Mesenteric fat pad (tissue), 1 donor: ENCODE measurements at places on chromosomes 6 and 20. TPM values are rescaled to one million over a fixed set of nuclear protein-coding genes. Genes with fewer than 3 reads are reported as not detected.

DNA sequence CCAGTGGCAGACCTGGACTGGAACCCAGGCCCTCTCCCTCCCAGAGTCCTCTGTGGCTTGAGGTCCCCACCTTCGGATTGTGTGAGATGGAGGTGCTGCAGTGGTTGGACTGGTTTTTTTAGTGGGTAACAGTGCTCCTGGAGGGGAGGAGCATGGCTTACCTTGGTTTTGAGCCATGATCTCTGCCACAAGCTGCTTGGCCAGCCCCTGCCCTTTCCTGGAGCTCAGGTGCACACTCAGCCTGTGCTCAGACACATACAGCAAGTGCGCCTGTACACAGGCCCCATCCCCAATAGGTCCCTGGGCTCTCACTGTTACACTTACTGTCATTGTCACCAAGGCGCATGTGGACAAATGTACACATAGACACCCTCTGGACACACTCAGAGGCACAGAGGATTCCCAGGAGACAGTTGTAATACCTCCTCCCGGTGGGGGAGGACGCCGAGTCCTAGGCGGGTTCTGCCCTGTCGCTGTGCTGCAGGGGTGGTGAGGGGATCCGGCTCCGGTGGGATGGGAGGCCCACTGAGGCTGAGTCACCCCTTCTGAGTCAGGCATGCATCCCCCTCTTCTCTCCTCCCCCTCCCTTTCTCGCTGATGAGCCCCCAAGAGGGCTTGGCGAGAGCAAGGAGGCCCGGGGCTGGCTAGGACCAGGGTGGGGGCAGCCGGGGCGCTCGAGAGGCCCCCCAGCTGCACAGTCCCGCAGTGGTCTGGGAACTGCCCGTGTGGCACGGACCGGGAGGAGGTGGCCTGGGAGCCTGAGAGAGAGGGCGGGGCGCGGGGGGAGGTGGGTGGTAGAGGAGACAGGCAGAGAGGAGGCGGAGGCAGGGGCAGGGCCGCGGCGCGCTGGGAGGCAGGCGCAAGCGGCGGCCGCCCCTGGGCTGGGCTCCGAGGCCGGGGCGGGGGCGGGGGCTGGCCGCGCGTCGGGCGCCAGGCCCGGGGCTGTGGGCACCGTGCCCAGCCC is 522 bp upstream of the EPB41L1 start:
- DNase-seq: peak; percentile 92

DNA sequence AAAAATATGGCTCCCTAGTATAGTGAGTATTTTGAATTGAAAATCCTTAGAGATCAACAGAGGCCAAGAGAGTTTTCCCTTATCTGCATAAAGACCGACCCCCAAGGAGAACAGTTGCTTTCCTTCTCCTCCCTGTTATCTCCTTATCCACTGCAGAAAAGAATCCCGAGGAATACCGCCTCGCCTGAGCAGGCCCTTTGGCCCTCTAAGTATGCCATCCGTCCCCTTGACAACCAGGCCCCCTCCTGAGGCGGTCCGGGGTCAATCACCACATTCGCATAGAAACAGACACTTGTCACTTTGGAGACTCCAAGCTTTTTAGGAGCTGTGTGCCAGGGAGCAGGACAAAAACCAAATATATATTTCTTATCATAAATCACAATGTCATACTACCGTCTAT is 15.9 kb upstream of the GGTLC1 start:
- DNase-seq: no peak

- no peak for DNase-seq
Observed at GRCh38 chr6:135673501-135674309, 176.2 kb upstream of the AHI1 start.

DNA sequence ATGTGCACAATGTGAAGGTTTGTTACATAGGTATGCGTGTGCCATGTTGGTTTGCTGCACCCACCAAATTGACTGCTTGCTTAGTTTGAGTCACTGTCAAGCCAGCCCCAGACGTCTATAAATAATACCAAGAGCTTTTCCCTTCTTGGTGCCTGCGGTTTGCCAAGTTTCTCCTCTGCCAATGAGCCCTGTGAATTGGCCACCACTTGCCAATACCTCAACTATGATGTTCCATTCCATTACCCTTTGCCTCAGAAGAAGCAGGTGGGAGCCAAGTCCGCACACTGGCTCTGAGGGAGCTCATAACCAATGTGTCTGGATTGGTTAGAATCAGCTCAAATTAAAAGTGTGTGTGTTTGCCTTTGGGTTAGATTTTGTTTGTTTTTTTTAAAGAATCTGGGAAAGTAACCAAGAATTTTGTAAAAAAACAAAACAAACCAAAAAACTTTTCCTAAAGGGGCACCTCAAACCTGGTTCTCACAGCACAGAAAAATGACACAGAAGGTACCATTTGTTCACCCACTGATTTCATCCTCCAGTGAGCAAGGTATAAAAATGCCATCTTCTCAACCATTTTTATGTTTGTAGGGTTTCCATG is 244.7 kb upstream of the PRND start:
- no peak for DNase-seq

DNA sequence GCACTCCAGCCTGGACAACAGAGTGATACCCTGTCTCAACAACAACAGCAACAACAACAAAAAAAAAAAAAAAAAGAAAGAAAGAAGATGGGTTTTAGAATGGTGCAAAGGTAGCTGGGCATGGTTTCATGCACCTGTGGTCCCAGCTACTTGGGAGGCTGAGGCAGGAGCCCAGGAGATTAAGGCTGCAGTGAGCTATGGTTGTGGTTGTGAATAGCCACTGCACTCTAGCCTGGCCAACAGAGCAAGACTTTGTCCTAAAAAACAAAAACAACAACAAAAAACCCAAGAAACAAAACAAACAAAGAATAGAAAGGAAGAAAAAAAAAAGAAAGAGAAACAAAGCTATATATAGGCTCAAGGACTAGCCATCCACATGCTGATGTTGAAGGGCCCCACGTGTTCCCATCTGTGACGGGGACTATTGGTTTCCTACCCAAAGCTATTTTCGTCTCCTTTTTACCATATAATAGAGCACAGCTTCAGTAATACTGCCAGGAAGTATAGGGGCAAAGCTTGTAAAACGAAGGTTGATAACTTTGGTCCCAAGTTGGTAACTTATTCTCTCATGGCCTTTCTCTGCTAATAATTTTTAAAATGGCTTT is 7.9 kb upstream of the EEF1E1 start:
- DNase-seq: no peak

DNA sequence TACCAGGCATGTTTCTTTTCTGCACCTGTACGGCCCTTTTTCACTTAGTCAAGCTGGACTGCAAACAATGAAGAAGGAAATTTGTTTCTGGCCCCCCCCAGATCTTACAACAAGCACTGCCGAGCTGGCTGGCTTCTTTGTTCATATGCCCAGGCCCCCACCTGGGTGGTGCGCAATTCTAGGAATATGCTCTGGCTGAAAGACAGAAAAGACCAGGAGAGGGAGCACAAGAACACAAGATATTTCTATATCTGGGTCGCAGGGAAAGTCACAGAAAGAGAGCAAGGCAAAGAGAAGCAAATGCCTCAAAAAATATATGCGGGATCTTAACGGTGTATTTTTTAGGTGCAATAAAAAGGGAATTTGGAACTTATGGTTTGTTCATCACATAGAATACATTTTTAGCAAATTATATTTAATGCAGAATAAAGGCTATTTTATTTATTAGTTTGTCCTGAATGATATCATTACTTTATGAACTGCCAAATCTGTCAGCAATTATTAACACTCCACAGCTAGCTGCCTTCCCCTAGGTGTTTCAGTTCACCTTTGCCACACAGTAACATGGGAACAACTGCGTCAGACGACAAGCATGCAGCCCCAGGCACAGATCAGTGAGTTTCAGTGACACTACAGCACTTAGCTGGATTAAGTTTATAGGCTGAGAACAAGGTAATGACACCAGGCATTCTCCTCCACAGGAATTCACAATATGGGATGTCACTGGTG is 76.5 kb downstream of the GJA10 start:
- DNase-seq: no peak

GRCh38 chr20:25145131-25145530 is 50.4 kb upstream of the ENTPD6 start:
- DNase-seq: no peak

GRCh38 chr6:641225-641985 is 15.5 kb downstream of the HUS1B start:
- no peak for DNase-seq

DNA sequence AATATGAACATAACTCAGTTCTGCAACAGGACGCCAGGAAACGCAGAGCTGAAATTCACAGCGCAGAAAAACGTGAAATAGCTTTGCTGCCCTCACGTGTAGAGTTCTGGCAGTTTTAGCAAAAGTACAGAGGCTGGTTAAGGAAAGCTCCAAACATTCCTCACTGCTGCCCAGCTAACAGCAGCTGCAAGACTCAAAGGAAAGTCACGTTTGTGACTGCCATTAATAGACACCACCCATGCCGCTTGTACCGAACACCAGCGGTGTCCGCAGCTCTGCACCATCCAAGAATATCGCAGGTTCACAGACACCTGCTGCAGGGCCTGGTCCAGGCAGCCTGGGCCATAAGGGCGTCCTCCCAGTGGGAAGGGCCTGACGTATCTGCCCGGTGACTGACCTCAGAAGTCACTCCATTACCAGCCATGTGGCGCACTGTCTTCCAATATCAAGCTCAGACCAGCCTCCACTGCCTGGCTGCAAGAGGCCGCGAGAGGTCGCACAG is 61.4 kb downstream of the WDR27 start:
- no peak for DNase-seq

- DNase-seq: no peak
Observed at GRCh38 chr20:1827974-1828785, 67.0 kb upstream of the SIRPA start.

DNA sequence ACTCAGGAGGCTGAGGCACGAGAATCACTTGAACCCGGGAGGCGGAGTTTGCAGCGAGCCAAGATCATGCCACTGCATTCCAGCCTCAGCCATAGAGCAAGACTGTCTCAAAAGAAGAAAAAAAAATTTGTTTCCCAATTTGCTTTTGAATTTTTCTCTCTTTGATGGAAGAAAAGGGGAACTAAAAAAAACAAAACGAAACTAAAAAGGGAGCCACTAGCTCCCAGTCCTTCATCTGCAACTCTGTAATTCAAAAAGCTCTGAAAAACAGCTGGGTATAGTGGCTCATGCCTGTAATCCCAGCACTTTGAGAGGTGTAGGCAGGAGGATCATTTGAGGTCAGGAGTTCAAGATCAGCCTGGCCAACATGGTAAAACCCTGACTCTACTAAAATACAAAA is 9.5 kb downstream of the OVOL2 start:
- no peak for DNase-seq

- DNase-seq: no peak
Observed at GRCh38 chr20:42703744-42704143, 486.0 kb downstream of the PTPRT start.

DNA sequence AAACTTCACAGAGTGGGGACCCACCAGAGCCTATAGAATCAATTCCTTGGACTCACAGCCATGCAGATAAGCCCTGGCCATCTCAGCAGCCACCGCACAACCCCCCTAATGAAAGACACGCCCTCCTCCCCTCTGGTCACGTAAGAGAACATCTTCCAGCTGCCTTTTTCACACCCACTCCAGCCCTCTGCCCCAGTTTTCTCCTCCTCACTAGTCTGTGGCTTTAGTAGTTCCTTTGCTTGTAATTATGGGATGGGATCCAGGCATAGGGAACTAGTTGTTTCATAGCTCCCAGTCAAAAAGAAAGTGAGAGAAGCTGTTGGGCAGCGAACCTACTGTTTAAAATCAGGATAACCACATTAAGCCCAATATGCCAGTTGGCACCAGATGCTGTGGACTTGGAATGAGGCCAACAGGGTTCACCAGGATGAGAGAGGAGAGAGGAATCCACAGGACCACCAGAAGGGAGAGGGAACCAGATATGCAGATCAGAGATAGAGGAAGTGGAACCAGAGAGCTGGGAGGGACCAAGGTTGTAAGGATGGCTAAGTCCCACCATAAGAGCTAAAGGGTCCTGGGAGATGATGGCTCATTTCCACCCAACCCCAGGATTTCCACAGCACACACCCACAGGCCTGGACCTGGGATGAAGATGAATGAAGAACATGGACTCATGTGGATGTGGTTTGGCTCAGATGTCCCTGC is 9.0 kb upstream of the BTN3A1 start:
- DNase-seq: no peak

GRCh38 chr6:45543298-45544235 is 165.8 kb upstream of the SUPT3H start:
- no peak for DNase-seq

DNA sequence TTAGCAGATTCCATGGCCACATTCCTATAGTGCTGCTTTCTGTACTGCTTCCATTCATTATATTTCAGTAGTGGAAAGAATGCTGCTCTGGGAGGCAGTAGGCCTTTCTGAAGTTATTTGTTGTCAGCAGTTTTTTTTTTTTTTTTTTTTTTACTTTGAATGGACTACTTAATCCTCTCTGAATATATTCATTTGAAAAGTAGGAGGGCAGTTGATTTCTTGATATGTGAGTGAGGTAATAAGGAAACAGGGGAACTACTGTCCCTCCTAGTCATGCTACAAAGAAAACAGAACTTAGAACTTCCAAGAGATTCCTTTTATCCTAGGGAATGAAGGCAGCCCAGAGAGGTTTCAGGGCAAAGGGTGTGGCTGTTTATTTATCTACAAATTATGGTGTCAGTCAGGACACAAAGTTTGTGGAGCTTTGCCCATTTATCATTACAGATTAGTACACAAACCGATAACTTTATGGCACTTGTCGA is 155.9 kb downstream of the JARID2 start:
- DNase-seq: no peak

GRCh38 chr6:170044836-170045562 is 245.9 kb downstream of the DLL1 start:
- peak; percentile 49 for DNase-seq

DNA sequence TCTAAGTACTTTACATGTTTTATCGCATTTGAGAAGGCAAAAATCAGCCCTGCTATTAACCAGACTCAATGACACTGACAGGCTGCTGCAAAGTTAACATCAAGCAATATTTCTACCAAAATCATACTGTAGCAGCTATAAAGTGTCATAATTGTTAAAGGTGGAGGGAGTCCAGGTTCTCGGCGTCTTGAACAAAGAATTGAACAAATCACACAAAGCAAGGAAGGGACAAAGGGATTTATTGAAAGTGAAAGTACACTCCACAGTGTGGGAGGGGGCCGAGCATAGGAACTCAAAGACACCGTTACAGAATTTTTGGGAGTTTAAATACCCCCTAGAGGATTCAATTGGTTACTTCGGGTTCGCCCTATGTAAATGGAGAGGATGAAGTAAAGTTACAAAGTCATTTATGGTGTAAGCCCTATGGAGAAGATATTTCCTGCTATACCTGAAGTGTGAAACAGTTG is 12.9 kb upstream of the ZNF391 start:
- no peak for DNase-seq

- DNase-seq: no peak
Observed at GRCh38 chr6:121055572-121056163, 278.6 kb downstream of the TBC1D32 start.

GRCh38 chr20:8400486-8400885 is 268.4 kb downstream of the PLCB1 start:
- DNase-seq: no peak

GRCh38 chr6:21501815-21502214 is 91.7 kb upstream of the SOX4 start:
- DNase-seq: no peak

Gene BNIP5
- total RNA-seq: not detected

Gene PI16
- total RNA-seq: 22.5 TPM

Gene OR2J3
- total RNA-seq: not detected

Gene PACRG
- total RNA-seq: not detected

Gene RIPPLY2
- not detected for total RNA-seq

Gene RGS17
- total RNA-seq: 4.6 TPM

Gene CNR1
- 16.7 TPM for total RNA-seq

Gene BMP6
- 12.7 TPM for total RNA-seq

Gene LAMA5
- 126 TPM for total RNA-seq

Gene TREML4
- 0.67 TPM for total RNA-seq

Gene RAET1L
- not detected for total RNA-seq

Gene BHLHE23
- not detected for total RNA-seq

Gene LAMA4
- total RNA-seq: 418 TPM

Gene CAP2
- total RNA-seq: 9.3 TPM
